ENCODE measurements at places on chromosomes 2 and 18.

DNA sequence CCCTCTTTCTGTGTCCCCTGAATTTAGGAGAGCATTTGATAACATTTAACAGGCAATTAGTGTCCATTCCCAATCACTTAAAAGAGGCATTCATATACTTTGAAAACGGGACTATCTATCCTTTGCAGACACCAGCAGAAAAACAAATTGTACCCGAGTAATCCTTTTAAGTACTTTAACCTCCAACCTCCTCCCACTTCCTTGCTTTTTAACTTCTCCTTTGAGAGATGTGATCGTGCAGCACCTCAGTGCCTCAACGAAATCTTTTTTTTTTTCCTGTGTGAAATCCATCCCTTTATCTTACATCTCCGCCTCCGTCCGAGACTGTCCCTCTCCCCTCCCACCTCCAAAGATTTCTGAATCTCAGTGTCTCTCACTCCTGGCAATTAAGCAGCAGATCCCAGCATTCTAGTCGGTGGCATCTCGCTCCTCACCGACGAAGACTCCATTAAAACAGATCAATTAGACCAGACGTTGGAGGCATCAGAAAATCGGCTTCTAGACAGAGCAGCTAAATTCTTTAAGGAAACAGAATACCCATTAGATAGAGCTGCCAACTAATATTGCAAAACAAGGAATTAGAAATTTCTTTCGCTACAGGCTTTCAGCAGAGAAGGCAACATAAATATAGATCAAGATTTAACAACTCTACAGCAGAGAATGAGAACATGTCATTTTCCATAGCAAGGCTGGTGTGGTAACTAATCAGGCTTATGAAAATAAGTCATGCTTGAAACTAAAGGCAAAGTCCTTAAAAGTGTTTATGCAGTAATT lies 1.9 kb upstream of the TMEFF2 start:
- DNase-seq = peak; percentile 10

GRCh38 chr2:203737360-203737759 lies 30.9 kb downstream of the CD28 start:
- no peak for DNase-seq

- no peak for DNase-seq
These were observed 363.1 kb downstream of the LPIN1 start for GRCh38 chr2:12109363-12110017.

GRCh38 chr2:157325786-157326185 lies at the start of gene ERMN:
TSS of gene ERMN (minus strand) at chr2:157325824. CDS start at chr2:157325642, 182 bp downstream.
- peak; percentile 67 for DNase-seq

DNA sequence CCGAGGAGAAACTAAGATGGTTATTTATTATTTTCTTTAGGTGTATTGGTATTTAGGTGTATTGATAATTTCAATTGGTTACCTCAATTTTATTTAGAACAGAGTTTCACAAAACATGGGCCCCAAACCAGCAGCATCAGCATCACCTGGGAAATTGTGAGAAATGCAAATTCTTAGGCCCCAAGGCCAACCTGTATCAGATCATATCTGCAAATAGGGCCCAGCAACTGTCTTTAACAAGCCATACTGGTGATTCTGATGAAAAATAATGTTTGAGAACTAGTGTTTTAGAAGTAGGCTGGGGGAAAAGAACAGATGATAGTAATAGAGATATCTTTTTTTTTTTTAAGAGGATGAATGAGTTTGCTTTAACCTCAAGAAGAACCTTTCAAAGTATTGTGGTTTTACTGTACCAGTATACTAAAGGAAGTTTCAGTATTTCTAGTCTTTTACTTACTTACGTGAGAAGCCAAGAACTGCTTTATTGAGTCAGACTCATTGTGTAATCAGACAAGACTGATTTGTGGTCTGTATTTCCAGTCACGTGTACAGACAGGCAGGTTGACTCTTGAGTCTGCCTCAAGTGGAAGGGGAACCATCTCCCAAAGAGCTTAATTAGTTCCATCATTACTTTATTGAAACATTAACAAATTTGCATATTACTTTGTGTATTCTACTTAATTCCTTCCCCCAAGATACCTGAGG lies 60.4 kb upstream of the GAREM1 start:
- peak; percentile 41 for DNase-seq

Data from astrocyte of the hippocampus (primary cell).